Fibroblast of skin of abdomen (primary cell): ENCODE measurements at places on chromosomes 13 and 19.

DNA sequence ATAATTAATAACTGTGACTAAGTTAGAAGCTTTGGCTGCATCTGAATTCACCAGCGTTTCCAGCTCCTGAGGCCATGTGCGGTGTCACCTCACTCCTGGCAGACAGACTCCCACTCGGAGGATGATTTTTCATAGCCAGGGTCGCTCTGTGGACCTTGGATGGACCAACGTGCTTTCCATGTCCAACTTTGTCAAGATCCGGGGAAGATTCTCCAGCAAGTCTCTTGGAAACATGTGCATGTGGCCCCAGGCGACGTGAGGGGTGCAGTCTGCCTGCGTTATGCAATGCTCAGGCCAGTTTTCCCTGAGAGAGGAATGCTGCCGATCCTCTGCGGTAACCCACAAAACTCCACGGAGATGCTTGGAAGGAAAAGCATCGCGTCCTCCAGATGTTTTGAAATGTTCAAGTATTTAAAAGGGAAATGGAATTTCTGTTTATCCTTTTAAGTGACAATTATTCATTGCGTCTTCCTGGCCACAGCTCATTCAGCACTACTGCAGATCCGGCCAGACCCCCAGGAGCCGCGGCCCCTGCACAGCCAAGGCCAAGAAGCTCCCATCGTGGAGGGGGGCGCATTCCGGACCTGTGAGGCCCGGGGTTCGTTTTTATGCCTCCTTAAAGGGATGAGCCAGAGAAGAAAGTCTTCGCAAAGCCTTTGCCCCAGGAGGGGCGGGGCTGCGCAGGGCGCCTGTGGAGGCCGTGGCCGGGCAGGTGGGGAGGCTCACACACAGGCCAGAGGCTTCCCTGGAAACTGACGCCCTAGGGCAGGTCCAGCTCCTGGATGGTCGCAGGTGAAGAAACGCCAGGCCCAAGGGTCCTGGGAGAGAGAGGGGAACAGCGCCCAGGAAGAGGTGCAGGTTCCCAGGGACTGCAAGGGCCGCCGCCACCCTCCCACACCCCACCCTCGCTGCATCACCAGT, 46.0 kb downstream of the C13orf46 start:
- DNase-seq = peak; percentile 100

DNA sequence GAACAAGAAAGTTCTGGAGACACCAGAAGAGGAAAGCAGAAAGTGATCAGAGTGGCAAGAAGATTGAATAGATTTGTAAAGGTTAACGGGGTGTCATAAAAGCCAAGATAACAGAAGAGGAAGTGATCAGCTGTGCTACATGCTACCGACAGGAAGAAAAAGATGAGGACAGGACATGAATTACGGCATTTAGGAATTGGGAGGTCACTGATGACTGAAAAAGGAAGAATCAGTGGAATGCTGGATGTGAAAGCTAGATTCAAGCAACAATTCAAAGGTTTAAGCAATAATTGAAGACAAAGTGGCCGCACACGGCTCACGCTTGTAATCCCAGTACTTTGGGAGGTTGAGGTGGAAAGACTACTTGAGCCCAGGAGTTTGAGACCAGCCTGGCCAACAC, 15.1 kb downstream of the ZNF160 start:
- peak; percentile 4 for DNase-seq

DNA sequence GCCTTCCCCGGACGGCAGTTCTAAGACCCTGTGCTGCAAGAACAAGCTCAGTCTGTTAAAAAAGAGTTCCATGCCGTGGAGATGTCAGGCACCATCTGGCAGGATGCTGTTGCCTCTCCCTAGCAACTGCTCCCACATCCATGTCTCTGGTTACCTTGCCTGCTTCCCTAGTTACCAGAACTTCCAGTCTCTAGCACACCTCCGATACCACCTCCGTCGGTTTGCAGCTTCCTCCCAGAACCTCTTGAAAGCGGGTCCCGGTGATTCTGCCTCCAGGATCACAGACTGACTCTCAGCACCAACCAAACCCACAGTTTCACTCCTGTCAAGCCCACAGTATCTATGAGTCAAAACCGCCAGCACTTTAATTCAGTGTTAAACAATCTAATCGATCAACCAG, 55.4 kb downstream of the KCTD12 start:
- no peak for DNase-seq

DNA sequence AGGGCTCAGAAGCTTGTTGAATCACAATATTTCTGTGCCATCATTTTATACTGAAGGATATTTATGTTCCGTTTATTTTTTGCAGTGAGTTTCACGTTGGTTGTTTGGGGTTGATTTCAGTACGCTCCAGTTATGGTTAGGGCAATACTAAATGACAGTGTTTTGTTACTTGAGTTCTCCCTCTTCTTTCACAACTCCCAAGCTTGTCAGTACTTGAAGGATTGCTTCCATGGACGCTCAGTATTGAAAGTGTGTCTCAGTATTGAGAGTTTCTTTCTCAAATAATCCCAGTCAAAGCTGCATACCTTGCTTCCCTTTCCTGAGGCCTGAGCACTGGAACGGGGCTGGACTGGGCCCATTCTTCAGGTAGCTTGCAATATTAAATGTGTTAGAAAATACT, 38.9 kb downstream of the LACC1 start:
- no peak for DNase-seq
